Testis (tissue), 5 donors: ENCODE measurements at places on chromosomes 1 and 21. TPM values are rescaled to one million over a fixed set of nuclear protein-coding genes. Genes with fewer than 3 reads are reported as not detected.

GPR37L1 gene
- 0.56 TPM for total RNA-seq

OR10Z1 gene
- total RNA-seq: not detected

SMCP gene
- 786 TPM for total RNA-seq

PM20D1 gene
- 0.81 TPM for total RNA-seq

SEC16B gene
- 5.9 TPM for total RNA-seq

OR2T29 gene
- not detected for total RNA-seq

DNA sequence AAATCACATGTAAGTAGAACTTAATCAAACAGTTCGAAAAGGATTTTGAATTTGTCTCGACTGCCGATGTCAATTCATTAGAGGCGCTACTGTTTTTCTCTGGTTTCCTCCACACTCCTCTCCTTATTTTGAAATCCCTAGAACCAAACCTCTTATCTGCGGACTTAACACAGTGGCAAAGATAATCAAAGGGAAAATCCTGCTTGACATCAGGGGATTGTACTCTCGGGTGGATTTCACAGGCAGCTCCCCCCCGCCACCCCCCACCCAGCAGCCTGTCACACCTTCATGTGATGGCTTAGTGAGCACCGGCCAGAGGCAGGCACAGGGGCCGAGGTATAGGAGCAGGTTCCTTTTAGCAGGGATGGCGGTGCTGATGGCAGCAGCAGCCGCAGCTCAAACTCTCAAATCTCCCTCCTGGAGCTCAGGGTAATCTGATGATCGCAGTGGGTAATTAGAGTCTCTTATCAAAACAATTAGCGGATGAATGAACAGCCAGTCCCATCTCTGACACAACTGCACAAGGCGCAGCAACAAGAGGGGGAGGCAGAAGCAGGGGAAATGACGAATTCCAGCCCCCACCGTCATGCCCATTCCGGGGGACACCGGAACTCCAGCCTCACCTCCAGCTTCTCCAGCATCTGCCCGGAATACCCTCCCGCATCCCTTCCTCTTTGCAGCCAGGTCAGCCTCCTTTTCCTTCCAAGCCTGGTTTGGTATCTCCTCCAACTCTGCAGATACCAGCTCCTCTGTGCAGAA is 80.3 kb downstream of the SSBP3 start:
- H3K4me1 ChIP-seq: peaks cover 79% of the 10 kb centered on the region
- H3K27me3 ChIP-seq: no peaks in the 10 kb centered on the region
- H3K36me3 ChIP-seq: no peaks in the 10 kb centered on the region
- H3K27ac ChIP-seq: peak overlapping the region; percentile 80

GRCh38 chr21:16079830-16080229 is 350.0 kb downstream of the USP25 start:
- H3K4me1 ChIP-seq: no peaks in the 10 kb centered on the region
- no peaks in the 10 kb centered on the region for H3K27me3 ChIP-seq
- no peak overlapping the region for H3K4me3 ChIP-seq
- H3K27ac ChIP-seq: no peak overlapping the region
- H3K36me3 ChIP-seq: no peaks in the 10 kb centered on the region
- DNase-seq: no peak

DNA sequence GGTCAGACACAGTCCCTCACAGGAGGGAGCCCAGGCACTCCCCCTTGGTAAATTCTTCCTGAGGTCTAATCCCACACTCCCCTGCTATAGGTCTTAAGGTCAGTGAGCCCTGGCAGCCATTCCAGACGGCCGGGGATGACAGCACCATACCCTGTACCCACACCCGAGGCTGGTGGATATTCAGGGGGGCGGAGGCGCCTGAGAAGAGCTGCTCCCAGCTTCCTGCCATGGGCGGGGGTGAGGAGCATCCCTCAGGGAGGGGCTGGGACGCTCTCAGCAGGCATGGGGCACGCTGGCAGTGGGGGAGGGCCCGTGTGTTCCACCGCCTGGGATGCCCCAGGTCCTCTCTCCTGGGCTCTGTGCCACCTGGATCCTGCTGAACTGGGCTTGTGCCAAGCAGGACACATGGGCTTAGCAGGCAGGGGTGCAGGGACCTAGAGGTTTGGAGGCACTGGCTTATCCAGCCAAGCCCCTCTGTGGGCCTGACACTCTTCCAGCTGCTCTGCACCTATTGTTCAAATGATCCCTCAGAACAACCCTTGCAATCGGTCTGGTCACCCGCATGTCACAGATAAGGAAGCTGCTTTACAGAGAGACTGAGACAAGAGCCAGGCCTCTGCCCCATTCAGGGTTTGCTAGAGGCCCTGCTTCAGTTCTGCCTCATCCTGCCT is 5.7 kb upstream of the ADGRB2 start:
- no peak for DNase-seq
- H3K4me1 ChIP-seq: peaks cover 14% of the 10 kb centered on the region
- no peaks in the 10 kb centered on the region for H3K27me3 ChIP-seq

GRCh38 chr1:19400875-19401534 is 84.3 kb downstream of the CAPZB start:
- H3K27ac ChIP-seq: peak overlapping the region; percentile 51
- no peaks in the 10 kb centered on the region for H3K27me3 ChIP-seq

GRCh38 chr1:42429603-42430002 is 26.2 kb downstream of the ZMYND12 start:
- H3K4me1 ChIP-seq: peaks cover 7% of the 10 kb centered on the region
- no peak overlapping the region for H3K27ac ChIP-seq
- no peak overlapping the region for H3K4me3 ChIP-seq
- no peak for DNase-seq

DNA sequence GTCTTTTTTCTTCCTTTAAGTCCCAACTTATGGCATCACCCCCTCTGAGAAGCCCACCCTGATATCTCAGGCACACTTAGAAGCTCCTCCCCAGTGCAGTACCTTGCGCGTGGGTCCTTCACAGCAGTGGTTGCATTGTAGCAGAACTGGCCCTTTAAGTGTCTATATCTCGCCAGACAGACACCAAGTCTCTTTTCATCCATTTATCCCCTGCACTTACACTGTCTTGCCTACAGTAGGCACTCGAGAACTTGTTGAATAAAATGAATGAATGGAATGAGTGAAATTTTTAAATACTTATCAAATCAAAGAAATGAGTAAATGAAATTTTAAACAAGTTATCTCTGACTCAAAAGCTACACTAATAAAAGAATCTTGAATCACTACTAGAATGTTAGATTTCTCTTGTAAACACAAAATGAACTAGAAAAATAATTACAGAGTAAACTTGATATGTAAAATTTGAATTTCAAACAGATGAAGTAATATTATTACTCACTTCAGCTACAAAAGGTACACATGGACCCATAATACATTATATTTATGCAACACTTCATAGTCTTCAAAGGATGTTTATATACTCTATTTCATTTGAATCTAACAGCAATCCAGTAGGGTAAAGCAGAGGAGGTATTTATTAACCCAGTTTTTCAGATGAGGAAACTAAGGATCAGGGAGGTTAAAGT is 54.7 kb upstream of the MAN1A2 start:
- H3K27me3 ChIP-seq: no peaks in the 10 kb centered on the region
- H3K4me1 ChIP-seq: no peaks in the 10 kb centered on the region
- no peak overlapping the region for H3K4me3 ChIP-seq
- no peak for DNase-seq

GRCh38 chr1:48470950-48471690 is 884 bp downstream of the SPATA6 start:
- H3K27ac ChIP-seq: peak overlapping the region; percentile 92
- H3K27me3 ChIP-seq: no peaks in the 10 kb centered on the region
- peak overlapping the region; percentile 76 for H3K4me3 ChIP-seq
- H3K36me3 ChIP-seq: no peaks in the 10 kb centered on the region

DNA sequence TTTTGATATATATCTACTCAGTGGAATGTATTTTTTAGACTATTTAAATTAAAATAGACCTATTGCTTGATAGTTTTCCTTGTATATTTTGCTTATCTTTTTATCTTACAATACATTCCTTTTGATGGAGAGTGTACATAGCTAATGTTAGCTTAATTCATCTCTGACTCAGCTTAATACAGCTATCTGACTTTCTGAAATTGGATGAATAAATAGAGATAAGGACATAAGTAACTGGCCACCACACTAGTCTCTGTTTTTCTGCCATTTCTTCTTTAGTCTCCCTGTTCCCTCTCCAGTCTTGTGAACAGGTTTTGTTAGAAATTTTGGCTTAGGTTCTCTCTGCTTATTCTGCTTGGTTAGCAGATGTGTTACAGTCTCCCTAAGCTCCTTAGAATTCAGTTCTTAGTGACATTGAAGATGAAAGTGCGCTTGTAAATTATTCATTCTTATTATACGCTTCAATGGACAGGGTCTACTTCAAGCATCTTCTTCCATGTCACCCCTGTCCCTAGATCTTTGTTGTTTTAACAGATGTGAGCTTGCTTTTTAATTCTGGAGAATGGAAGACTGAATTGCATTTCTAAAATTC is 59.6 kb downstream of the XPR1 start:
- H3K4me1 ChIP-seq: no peaks in the 10 kb centered on the region
- no peak overlapping the region for H3K4me3 ChIP-seq
- no peak for DNase-seq
- no peak overlapping the region for H3K27ac ChIP-seq
- no peaks in the 10 kb centered on the region for H3K27me3 ChIP-seq
